NB4 (cell line): ENCODE measurements at places on chromosomes 7 and 10.

DNA sequence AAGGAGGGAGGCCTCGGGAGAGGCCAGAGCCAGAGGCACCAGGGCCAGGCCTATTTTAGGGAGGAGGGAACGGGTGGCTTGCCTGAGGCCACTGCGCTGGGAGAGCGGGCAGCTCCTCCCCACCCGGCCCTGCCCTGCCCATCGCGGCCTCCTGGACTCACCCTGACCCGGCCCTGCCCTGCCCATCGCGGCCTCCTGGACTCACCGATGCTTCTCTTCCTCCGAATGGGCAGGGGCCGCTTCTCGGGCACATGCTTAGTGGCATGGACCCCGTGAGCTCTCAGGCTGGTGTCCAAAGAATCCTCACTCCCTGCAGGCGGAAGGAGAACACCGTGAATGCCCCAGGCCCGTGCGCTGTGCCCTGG, 7.5 kb downstream of the PDGFA start:
- DNase-seq, result no peak

GRCh38 chr10:3364768-3365480, 192.3 kb upstream of the PITRM1 start:
- DNase-seq, result no peak

GRCh38 chr10:15455456-15455855, 84.4 kb upstream of the FAM171A1 start:
- DNase-seq, result no peak

GRCh38 chr10:78754269-78755062, 314.3 kb upstream of the ZMIZ1 start:
- peak; percentile 77 for DNase-seq

DNA sequence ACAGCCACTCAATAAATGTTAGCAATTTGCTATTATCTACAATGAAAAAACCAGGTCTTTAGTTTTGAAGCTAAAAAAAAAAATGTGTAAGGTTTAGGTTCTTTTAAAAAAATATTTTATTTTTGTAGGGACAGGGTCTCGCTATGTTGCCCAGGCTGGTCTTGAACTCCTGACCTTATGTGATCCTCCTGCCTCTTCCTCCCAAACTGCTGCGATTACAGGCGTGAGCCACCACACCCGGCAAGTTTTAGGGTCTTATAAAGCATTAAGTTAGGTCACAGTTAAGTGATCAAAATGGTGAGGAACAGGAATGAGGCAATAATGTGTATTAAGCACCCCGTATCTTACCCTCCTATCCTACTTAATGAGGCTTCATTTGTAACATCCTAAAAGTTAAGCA, 774 bp downstream of the SEM1 start:
- DNase-seq, result no peak

GRCh38 chr7:151008511-151009323, 15.6 kb downstream of the ATG9B start:
- peak; percentile 82 for DNase-seq

- DNase-seq, result no peak
Observed at GRCh38 chr7:51459809-51460208, 143.2 kb upstream of the COBL start.

DNA sequence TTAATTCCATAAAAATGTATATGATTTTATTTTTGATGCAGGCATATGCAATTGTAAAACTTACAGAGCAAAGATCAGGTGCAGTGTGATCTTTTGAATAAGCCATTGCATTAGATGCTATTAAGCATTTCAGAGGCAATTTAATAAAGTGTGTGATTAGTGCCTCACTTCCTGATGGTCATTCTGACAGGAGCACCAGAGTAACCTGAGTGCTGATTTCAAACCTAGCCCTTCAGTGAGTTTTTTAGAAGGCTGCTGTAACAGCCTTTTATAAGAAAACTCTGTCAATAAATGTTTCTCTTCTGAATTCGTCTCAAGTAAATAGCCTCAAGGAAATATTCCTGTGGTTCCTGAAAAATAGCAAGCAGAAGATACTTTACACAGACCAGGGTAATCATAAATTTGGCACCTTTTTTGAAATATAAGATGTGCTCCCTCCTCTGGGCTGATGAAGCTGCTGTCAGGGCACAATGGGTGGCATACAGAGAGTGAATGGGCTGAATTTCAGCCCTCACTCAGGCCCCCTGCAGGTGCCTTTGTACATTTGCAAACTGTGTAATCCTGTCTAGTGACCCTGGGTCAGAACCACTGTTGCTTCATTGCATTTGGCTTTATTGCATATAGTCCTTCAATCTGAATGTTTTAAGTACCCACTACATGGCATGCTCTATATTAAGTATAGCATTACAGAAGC, 193.7 kb upstream of the CSTF2T start:
- DNase-seq, result peak; percentile 25

GRCh38 chr7:99032928-99033327, 111.0 kb downstream of the SMURF1 start:
- no peak for DNase-seq

DNA sequence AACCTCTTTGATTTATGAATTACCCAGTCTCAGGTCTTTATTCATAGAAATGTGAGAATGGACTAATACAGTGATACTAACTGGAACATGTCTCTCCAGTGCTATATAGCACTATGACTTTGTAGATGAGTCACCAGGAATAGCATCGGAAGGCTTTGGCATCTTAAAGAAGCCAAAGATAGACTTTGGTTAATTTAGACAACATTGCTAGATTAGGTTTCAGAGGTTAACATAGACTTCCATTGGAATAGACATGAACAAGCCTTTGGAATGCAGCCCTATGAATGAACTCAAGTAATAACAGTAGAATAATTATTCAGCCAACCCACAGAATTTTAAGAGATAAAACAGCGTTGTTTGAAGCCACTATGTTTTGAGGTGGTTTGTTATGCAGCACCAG, 169.2 kb downstream of the HGF start:
- no peak for DNase-seq

DNA sequence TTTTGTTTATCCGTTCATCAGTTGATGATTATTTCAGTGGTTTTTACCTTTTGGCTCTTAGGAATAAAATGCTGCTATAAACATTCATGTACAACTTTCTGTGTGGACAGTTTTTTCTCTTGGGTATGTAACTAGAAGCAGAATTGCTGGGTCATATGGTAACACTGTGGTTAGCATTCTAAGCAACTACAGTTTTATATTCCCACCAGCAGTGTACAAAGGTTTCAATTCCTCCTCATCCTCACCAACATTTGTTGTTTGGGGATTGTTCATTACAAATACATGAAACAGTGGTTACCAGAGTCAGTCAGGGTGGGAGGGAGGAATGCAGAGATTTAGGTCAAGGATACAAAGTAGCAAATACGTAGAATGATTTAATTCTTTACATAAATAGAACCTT, 97.0 kb downstream of the NPSR1 start:
- DNase-seq, result no peak

DNA sequence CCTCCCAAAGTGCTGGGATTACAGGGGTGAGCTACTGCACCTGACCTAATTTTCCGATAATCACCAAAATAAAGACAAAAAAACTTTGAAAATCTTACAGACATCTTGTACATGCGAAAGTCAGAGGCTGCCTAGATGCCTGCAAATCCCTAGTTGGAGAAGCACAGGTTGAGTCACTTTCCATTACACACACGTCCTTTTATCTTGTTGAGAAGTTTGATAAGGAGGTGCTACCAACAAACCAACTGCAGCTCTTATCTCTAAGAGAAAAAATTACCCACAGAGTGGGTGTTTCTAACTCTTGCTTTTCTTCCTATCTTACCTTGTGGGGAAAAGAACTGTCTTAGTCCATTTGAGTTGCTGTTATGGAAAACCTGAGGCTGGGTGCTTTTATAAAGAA, 589.8 kb downstream of the GALNT17 start:
- DNase-seq, result no peak

DNA sequence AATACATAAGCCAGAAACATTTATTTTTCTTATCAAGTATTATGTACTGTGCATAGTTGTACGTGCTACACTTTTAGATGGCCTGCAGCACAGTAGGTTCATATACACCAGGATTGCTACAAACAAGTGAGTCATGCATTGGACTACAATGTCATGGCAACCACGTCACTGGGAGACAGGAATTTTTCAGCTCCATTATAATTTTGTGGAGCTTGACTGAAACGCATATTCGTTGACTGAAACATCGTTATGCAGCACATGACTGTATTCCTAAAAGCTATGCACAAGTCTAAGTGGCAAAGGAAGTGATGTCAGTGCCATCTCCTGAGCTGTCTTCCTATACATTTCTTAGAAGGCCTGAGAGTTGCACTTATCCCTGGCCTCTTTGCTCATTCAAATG, 871.8 kb downstream of the IPMK start:
- no peak for DNase-seq

GRCh38 chr7:128081808-128082207, 50.6 kb upstream of the LRRC4 start:
- DNase-seq, result no peak

GRCh38 chr7:87564296-87564963, 36.3 kb downstream of the ABCB1 start:
- DNase-seq, result peak; percentile 47

- no peak for DNase-seq
Observed at GRCh38 chr7:135770139-135770710, 21.6 kb upstream of the FAM180A start.

DNA sequence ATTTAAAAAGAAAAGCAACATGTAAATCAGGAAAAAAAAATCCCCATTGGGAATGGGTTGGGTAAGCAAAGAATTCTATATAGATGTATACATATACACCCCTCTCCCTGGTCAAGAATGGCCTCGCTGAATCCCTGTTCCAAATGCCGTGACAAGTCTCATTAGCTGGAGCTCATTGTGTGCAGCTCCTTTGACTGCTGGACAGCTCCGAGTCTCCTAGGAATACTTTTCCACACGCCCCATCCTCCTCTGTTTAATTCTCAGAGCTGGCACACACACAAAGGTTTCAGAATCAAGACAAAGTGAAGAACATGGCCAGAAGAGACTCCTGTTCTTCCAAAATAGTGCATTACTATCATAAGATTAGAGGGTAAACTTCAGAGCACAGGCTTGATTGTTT, 130.9 kb upstream of the MKLN1 start:
- peak; percentile 17 for DNase-seq

- no peak for DNase-seq
Observed at GRCh38 chr10:73768881-73769280, 13.0 kb upstream of the CHCHD1 start.
